ENCODE measurements at places on chromosomes 13 and 19. TPM values are rescaled to one million over a fixed set of nuclear protein-coding genes. Genes with fewer than 3 reads are reported as not detected.

Gene ATP4B
- total RNA-seq: not detected

Gene GAS6
- 2.8 TPM for total RNA-seq

Gene SPATA13
- total RNA-seq: 115 TPM

- H3K4me1 ChIP-seq: peaks cover 9% of the 10 kb centered on the region
- DNase-seq: no peak
- H3K4me3 ChIP-seq: no peak within 1 kb of the TSS
- H3K27me3 ChIP-seq: no peaks in the 10 kb centered on the region
- H3K27ac ChIP-seq: no peak within 1 kb of the TSS
These were observed at the start of gene DAND5 for GRCh38 chr19:12969292-12969988. TSS of gene DAND5 (plus strand) at chr19:12969576. CDS start at chr19:12969661, 85 bp downstream.

DNA sequence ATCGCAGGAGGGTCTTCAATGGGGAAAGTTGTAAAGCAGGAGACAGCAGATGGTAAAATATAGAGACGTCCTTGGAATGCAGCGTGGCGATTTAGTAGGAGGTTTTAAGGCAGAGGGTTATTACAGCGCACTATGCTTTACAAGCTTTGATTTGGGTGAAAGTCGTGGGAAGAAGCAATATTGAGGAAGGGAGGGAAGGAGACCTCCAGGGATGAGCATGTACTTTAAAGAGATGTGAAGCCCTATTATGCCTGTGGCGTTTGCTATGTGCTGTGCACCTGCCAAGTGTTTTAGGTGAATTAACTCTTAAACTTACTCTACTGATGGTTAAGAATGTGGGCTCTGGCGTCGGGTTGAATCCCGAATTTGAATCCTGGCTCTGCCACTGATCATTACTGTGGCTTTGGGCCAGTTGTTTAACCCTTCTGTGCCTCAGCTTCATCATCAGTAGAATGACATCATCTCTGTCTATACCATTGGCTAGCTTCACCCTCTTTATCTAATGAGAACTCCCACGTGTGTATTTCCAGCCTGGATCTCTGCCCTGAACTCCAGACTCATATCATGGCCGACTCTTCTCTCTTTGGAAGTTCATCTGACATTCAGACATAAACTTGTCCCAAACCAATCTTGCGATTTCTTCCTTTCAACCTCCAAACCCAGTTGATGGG, 583 bp downstream of the CCDC61 start:
- DNase-seq: no peak
- H3K27ac ChIP-seq: peak overlapping the region; percentile 79
- H3K36me3 ChIP-seq: no peaks in the 10 kb centered on the region
- peak overlapping the region; percentile 87 for H3K4me3 ChIP-seq
- H3K27me3 ChIP-seq: no peaks in the 10 kb centered on the region
- peaks cover 29% of the 10 kb centered on the region for H3K4me1 ChIP-seq

GRCh38 chr19:54470991-54471782, 1.9 kb downstream of the CDC42EP5 start:
- H3K4me3 ChIP-seq: no peak overlapping the region
- H3K4me1 ChIP-seq: peaks cover 9% of the 10 kb centered on the region
- no peaks in the 10 kb centered on the region for H3K36me3 ChIP-seq
- H3K27ac ChIP-seq: no peak overlapping the region

DNA sequence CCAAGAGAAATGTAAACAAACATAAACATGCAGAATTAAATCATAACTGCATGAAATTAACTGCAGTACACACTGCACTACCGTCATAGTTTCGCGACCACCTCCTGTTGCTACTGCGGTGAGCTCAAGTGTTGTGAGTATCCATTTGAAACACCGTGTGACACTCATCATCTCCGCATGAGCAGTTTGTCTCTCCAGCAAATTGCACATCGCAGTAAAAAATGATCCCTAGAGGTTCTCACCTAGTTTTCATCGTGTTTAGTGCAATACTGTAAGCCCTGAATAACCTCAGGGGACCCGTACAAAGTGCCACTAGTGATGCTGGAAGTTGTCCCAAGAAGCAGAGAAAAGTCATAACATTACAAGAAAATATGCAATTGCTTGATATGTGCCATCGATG, 147.7 kb downstream of the DPF1 start:
- no peaks in the 10 kb centered on the region for H3K4me1 ChIP-seq
- no peaks in the 10 kb centered on the region for H3K36me3 ChIP-seq
- H3K4me3 ChIP-seq: no peak overlapping the region
- H3K27me3 ChIP-seq: no peaks in the 10 kb centered on the region

DNA sequence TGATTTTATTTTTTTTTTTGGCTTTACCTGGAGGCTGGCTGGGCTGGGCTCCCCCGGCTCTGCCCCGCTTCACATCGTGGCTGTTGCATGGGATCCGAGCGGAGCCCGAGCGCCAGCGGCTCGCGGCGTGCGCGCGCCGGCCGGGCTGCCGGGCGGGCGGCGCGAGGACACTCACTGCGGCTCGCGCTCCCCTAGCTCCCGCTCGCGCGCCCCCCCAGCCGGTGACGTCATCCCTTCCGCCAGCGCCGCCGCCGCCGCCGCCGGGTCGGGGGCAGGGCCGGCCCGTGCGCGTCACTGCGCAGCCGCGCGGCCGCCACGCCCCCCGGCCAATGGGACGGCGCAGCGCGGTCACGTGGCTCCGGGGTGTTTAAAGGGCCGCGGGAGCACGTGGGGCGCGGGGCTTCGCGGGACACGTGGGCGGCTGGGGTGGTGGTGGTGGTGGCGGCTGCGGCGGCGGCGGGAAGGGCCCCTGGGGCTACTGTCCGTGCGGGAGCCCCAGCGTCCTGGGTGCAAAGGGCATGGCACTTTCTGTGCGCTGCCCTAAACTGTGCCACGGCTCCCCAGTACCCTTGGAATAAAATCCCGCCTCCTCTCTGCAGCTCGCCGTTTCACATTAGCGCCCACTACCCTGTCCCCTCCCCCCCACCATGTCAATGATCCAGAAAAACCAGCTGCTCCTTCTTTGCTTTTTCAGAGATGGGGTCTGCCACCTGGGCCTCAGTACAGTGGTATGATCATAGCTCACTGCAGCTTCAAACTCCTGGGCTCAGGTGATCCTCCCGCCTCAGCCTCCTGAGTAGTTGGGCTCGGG, at the start of gene PTPRS:
PTPRS (minus strand) TSS at position 176 of the 811 bp plus-strand sequence. CDS start 54,672 bp downstream, outside the sequence.
- peak; percentile 37 for DNase-seq
- peaks cover 15% of the 10 kb centered on the region for H3K4me1 ChIP-seq
- peaks cover 5% of the 10 kb centered on the region for H3K27me3 ChIP-seq
